Keratinocyte (primary cell): ENCODE measurements at places on chromosomes 3 and 15.

GRCh38 chr15:94366781-94367180, 135.4 kb downstream of the MCTP2 start:
- H3K27me3 ChIP-seq, result no peaks in the 10 kb centered on the region
- H3K4me1 ChIP-seq, result no peaks in the 10 kb centered on the region
- no peak overlapping the region for H3K27ac ChIP-seq
- H3K4me3 ChIP-seq, result no peak overlapping the region
- H3K36me3 ChIP-seq, result peaks cover 5% of the 10 kb centered on the region

DNA sequence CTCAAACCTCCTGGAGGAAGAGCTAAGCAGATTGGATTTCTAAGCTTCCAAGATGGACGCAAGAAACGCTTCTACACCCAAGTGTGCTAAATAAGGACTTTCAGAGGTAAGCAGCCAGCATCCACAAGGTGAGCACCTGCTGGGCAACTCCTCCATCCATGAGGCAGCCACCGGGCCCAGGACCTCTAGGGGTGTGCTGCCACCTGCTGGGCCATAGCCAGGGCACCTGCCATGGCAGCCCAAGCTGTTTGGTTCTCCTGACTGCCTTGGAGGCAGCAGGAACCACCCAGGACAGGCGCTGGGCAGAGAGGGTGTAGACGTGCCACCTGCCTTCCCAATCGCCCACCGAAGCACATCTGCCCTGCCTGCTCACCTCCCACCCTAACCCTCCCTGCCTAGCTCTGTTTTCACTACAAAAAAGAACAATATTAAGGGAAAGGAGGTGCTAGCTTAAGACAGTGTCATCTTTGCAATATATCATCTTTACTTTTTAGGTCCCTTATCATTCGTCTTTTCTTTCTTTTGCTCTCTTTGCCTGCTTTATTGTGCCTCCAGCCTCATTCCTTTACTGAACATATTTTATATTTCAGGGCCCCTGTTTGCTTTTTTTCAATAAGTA, 12.9 kb downstream of the C15orf62 start:
- no peak for DNase-seq
- no peaks in the 10 kb centered on the region for H3K27me3 ChIP-seq
- H3K27ac ChIP-seq, result no peak overlapping the region
- peaks cover 25% of the 10 kb centered on the region for H3K4me1 ChIP-seq
- peaks cover 14% of the 10 kb centered on the region for H3K36me3 ChIP-seq
- no peak overlapping the region for H3K4me3 ChIP-seq

DNA sequence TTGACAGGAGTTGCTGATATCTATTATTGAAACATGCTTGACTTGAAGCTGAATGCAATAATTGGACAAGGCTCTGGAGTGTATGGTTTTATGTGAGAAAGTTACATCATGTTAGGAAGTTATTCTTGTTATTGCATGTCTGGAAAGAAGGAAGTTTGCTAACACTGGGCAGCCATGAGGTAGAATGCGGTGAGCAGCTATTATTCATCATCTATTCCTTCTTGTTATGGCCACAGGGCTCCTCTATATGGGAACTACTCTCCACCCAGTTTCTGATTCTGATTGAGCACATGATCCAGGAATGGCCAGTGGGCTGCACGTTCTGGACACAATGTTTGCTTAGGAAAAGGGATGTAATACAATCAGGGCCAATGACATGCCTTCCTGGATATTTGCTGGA, 37.8 kb upstream of the SCN5A start:
- no peak for DNase-seq
- no peaks in the 10 kb centered on the region for H3K36me3 ChIP-seq
- H3K27me3 ChIP-seq, result no peaks in the 10 kb centered on the region
- H3K4me3 ChIP-seq, result no peak overlapping the region
- H3K27ac ChIP-seq, result no peak overlapping the region

GRCh38 chr3:160126051-160126450, 99.2 kb upstream of the C3orf80 start:
- no peaks in the 10 kb centered on the region for H3K36me3 ChIP-seq
- no peak overlapping the region for H3K4me3 ChIP-seq
- no peak overlapping the region for H3K27ac ChIP-seq
- DNase-seq, result no peak
- H3K27me3 ChIP-seq, result no peaks in the 10 kb centered on the region

DNA sequence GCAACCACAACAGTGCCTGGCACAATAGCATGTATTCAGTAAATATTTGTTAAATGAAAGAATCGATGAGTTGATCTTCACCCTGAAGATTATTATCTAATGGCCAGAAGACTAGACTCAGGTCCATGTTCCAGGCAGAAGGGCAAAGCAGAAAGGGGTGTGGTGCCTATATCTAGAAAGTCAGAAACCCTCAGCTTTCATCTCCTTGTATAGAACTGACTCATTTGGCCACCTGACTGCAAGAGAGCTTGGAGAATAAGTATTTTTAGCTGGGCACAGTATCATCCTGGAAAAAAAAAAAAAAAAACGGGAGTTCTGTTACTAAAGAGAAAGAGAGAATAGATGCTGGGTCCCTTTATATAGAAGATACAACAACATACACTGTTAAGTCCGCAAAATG, 69.7 kb upstream of the SPRED1 start:
- no peaks in the 10 kb centered on the region for H3K4me1 ChIP-seq
- H3K36me3 ChIP-seq, result no peaks in the 10 kb centered on the region
- no peak overlapping the region for H3K27ac ChIP-seq

GRCh38 chr3:40505599-40506462, at the start of gene ZNF620:
ZNF620 (plus strand) TSS chr3:40506039; CDS start chr3:40506353, 314 bp downstream.
- peak within 1 kb of the TSS; percentile 74 for H3K4me3 ChIP-seq
- DNase-seq, result no peak
- peaks cover 22% of the 10 kb centered on the region for H3K4me1 ChIP-seq
- no peaks in the 10 kb centered on the region for H3K27me3 ChIP-seq

- DNase-seq, result no peak
- no peak overlapping the region for H3K4me3 ChIP-seq
- no peaks in the 10 kb centered on the region for H3K27me3 ChIP-seq
- H3K27ac ChIP-seq, result no peak overlapping the region
- H3K36me3 ChIP-seq, result no peaks in the 10 kb centered on the region
These were observed 29.0 kb downstream of the PPARG start for GRCh38 chr3:12317914-12318313.

DNA sequence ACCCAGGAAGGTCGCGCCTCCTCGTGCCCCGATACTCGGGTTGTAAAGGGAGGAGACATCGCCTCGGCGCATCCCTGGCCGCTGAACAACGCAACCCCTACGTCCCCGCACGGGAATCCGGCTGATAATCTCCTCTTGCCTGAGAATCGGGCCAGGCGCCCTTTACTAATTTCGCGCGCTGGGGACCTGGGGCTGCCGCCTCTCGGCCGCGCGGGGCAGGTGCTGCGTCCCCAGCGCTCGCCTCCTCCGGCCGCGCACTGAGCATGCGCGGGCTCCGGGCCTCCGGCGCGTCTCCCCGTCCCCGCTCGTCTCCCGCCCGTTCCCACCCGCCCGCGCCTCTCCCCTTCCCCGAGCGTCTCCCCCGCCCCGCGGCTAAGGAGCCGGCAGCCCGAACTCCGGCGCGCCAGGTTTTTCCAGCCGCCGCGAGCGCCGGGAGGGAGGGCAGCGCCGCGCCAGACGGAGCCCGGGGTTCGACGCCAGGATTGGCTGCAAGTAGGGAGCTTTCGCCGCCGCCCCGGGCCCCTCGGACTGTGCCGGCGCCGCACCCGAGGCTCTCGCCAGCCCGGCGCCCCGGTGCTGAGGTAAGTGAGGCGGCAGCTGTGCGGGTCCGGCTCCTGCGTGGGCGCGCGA, at the start of gene CNTN4:
TSS of gene CNTN4 (plus strand) at position 469 of the 630 bp plus-strand sequence.
- H3K27me3 ChIP-seq, result peaks cover 45% of the 10 kb centered on the region
- H3K36me3 ChIP-seq, result no peaks in the 10 kb centered on the region
- peak within 1 kb of the TSS; percentile 20 for H3K4me3 ChIP-seq

- H3K27ac ChIP-seq, result no peak overlapping the region
- H3K27me3 ChIP-seq, result no peaks in the 10 kb centered on the region
- no peak overlapping the region for H3K4me3 ChIP-seq
- no peak for DNase-seq
- no peaks in the 10 kb centered on the region for H3K36me3 ChIP-seq
- peaks cover 2% of the 10 kb centered on the region for H3K4me1 ChIP-seq
These were observed 900.1 kb downstream of the ROBO1 start for GRCh38 chr3:78867409-78868372.

DNA sequence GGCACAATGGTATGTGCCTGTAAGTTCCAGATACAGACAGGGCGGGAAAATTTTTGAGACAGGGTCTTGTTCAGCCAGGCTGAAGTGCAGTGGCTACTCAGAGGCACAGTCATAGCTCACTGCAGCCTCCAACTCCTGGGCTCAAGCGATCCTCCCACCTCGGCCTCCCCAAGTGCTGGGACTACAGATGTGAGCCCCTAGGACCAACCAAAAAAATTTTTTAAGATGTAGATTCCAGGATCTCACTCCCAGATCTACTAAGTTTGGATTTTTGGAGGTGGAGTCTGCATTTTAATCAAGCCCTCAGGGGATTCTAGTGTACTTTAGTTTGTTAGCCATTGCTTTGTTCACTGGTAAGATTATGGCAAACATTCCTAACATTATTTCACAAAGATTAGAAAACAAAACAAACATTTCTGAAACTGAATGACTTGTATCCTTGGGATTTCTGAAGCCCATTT, 2.7 kb downstream of the LIPH start:
- H3K4me1 ChIP-seq, result peaks cover 23% of the 10 kb centered on the region
- no peak for DNase-seq
- H3K27ac ChIP-seq, result no peak overlapping the region

DNA sequence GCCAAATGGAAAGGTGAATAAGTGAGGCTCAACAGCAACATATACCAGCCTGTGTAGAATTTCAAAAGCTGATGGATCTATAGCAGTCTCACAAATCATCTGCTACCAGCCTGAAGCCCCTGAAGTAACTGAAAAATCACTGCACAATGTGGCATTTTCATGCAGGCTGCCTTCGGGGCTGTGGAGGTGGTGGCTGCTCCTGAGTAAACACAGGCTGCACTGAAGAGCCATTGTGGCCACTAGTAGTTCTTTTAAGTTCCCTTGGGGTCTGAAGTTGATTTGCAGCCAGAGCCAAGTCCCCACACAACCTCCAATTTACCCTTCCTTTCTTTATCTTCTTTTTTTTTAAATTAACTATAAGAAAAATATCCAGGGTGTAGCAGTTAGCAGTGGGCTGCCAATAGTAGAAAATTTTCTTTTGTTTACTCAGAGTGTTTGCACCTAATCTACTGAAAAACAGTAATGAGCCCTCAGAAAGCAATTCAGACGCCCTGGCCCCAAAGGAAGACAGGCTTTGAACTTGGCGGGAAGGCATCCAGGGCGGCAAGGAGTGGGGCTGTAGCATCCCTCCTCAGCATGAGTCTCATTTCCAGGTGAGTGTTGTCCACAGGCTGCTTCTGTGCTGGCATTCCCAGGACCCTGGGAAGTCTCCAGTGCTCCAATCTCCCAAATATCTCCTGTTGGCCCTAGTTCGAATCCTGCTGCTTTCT, 13.3 kb upstream of the SUSD5 start:
- no peaks in the 10 kb centered on the region for H3K36me3 ChIP-seq
- H3K4me1 ChIP-seq, result no peaks in the 10 kb centered on the region
- no peak for DNase-seq
- H3K4me3 ChIP-seq, result no peak overlapping the region
- H3K27me3 ChIP-seq, result peaks cover 3% of the 10 kb centered on the region
- no peak overlapping the region for H3K27ac ChIP-seq

DNA sequence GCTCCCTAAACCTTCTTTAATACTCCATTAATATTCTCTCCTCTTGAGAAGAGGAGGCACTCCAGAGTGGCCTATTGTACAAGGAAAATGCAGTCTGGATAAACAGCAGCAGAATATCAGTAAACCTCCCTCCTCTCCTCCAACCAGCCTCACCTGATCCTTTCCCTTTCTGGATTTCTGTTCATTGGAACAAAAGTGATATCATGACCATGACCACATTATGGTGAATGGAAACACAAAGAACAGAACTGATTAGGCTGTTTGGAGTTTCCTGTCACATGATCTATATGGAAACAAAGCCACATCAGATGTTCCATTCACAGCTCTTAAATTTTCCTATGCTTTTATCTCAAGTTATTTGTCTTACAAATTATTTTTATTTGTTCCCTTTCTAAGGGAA, 14.6 kb downstream of the C2CD4B start:
- H3K4me1 ChIP-seq, result no peaks in the 10 kb centered on the region
- H3K4me3 ChIP-seq, result no peak overlapping the region
- DNase-seq, result no peak
- no peak overlapping the region for H3K27ac ChIP-seq
- H3K27me3 ChIP-seq, result no peaks in the 10 kb centered on the region

- H3K27me3 ChIP-seq, result no peaks in the 10 kb centered on the region
- peaks cover 21% of the 10 kb centered on the region for H3K4me1 ChIP-seq
- no peak overlapping the region for H3K4me3 ChIP-seq
- DNase-seq, result peak; percentile 4
These were observed 96.2 kb upstream of the SEMA6D start for GRCh38 chr15:47620960-47621681.

- no peak for DNase-seq
- H3K36me3 ChIP-seq, result no peaks in the 10 kb centered on the region
- no peaks in the 10 kb centered on the region for H3K27me3 ChIP-seq
- no peak overlapping the region for H3K4me3 ChIP-seq
- peaks cover 5% of the 10 kb centered on the region for H3K4me1 ChIP-seq
- H3K27ac ChIP-seq, result no peak overlapping the region
These were observed 110.9 kb upstream of the LYSMD4 start for GRCh38 chr15:99844150-99844549.

- DNase-seq, result no peak
- no peak overlapping the region for H3K4me3 ChIP-seq
- H3K36me3 ChIP-seq, result no peaks in the 10 kb centered on the region
- no peaks in the 10 kb centered on the region for H3K4me1 ChIP-seq
- H3K27ac ChIP-seq, result no peak overlapping the region
- H3K27me3 ChIP-seq, result no peaks in the 10 kb centered on the region
These were observed 343.1 kb upstream of the SEMA6D start for GRCh38 chr15:47374222-47374621.

GRCh38 chr3:146247911-146248310, 3.0 kb downstream of the PLSCR4 start:
- peaks cover 5% of the 10 kb centered on the region for H3K4me1 ChIP-seq
- no peak for DNase-seq
- H3K4me3 ChIP-seq, result no peak overlapping the region
- no peaks in the 10 kb centered on the region for H3K36me3 ChIP-seq

- no peak for DNase-seq
- H3K27me3 ChIP-seq, result no peaks in the 10 kb centered on the region
- H3K4me1 ChIP-seq, result peaks cover 11% of the 10 kb centered on the region
- H3K36me3 ChIP-seq, result peaks cover 52% of the 10 kb centered on the region
- H3K4me3 ChIP-seq, result no peak overlapping the region
These were observed 3.8 kb downstream of the NCBP2 start for GRCh38 chr3:196938576-196938975.
